ENCODE measurements at places on chromosomes 6 and 20.

DNA sequence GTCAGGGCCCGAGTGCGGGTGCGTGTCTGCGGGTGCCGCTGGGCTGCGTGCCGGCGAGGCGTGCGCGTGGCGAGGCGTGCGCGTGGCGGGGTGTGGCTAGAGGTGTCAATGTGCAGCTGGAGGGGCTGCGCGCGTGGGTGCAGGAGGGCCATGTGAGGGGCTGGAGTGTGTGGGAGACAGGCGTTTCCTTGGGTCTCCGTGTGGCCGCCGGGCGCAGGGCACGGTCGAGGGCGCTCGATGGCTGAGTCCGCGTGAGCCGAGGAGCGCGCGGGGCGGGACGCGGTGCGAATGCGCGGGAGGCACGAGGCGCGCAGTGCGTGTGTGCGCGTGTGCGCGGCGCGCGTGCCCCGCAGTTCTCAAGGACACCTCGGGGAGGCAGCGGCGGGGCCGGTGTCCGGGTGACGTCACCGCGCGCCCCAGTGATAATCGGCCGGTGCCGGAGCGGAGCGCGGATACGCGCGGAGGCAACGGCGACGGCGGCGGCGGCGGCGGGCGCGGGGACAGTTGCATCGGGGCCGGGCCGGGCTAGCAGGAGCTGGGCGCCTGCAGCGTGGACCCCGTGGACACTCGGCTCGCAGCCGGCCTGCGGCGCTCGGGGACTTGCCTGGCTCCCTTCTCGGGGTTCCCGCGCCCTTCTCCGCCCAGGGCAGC, 38.7 kb downstream of the YTHDF1 start:
- DNase-seq = no peak

DNA sequence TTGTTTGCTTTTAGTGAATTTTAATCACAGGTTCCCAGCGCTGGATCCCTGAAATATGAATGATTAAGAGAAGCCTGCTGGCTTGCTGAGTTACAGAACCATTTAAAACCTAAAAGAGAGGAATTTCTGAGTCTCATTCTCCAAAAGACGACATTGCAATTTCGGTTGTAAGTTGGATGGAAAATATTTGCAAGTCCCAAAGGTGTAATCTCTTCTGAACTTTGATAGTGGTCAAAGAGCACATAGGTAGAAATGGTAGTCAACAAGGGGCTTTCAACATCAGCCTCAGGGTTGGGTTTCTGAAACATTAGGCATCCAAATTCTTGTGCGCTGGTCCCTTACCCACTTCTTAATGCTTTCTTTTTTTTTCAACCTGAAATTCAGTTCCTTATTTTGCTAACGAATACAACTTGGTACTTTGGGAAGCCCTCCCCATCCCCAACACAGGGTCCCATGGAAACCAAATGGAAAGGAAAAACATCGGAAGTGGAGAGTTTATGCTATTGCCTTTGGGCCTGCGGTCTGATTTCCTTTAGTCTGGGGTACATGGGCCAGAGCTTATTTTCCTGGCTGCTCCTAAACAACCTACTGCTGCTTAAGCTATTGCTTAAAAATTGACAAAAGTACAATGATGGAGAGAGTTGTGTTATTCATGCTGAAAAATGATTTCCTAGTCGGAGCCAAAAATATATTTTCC, 117.0 kb upstream of the KCNK16 start:
- DNase-seq = no peak

- DNase-seq = no peak
These were observed 40.7 kb upstream of the EXOC2 start for GRCh38 chr6:733431-734219.

- no peak for DNase-seq
These were observed 57.8 kb downstream of the PPP1R3G start for GRCh38 chr6:5142915-5143314.

- no peak for DNase-seq
These were observed 63.8 kb upstream of the TINAG start for GRCh38 chr6:54244430-54244829.

DNA sequence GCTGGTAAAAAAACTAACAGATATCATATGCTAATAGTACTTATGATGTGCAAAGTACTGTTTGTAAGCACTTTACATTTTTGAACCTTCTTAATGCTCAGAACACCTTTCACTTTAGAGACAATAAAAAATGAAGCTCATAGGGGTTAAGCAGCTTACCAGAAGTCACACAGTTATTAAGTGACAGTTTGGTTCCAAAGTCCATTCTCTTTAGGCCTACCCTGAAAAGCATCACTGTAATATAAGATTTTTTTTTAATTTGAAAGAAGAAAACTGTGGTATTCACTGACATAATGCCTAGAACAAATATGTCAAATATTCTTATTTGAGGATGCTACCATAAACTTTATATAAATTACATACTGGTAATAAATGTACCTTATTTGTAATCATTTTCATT, 127.6 kb upstream of the RUNX2 start:
- no peak for DNase-seq

DNA sequence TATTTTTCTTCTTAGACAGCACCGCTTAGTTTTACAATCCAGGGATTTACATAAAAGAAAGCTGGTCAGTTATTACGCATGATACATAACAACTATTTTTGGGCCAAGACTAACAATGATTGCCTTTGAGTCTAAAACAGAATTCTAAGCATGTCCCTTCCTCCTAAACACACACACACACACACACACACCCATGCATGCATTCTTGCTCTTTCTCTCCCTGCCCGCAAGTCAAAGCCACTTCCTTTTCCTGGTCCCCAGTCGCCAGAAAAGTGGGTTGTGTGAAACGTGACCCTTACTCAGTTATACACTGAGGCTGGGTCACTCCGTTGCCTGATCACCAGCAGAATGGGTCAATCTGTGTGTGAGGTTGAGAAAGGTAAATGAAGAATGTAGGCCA, 31.4 kb downstream of the FYN start:
- no peak for DNase-seq

- DNase-seq = no peak
These were observed 24.0 kb upstream of the SGK2 start for GRCh38 chr20:43534791-43535350.

GRCh38 chr6:10434235-10434634, 19.4 kb upstream of the TFAP2A start:
- no peak for DNase-seq

DNA sequence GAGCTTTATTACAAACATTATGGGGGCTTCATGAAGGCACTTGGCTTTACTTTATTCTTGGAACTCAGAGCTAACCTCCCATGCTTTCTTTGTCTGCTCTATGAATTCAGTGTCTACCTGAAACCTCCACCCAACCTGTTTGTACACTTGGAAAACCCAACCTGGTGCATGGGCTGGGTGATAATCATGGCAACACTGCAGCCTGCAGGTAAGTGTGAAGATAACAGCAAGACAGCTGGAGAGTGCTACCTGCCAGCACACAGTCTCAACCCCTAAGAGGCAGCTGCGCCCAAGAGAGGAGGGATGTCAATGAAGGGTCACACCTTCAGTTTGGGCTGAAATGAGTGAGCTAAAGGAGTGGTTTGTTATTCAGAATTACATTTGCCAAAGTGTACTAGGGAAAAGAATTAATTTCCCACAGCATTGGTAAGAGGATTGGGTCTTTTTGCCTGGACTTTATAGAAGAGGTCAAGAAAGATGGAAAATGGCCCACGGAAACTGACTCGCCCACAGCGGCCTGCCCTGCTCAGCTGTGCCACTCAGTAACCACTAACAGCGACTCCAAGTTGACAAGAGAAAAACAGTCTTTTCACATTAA, 24.4 kb downstream of the FOXQ1 start:
- no peak for DNase-seq

- no peak for DNase-seq
These were observed 9.6 kb downstream of the LEMD2 start for GRCh38 chr6:33779290-33779689.

DNA sequence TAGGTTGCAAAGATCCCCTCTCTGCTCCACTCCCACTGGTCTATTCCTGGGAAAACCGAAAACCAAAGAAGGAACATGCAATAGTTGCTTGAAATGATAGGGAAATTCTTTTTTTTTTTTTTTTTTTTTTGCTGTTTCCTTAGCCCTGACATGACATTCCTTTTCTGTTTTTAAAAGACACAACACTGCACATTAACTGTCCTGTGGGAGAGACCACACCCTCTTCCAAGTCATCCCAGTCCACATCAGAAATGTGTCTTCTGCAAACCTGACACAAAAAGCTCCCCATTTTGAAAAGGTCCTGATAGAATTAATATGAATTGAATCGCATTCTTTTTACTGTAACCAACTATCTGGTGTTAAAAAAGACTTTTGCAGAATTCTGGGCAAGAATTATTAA, 43.4 kb upstream of the RIPOR2 start:
- DNase-seq = no peak

DNA sequence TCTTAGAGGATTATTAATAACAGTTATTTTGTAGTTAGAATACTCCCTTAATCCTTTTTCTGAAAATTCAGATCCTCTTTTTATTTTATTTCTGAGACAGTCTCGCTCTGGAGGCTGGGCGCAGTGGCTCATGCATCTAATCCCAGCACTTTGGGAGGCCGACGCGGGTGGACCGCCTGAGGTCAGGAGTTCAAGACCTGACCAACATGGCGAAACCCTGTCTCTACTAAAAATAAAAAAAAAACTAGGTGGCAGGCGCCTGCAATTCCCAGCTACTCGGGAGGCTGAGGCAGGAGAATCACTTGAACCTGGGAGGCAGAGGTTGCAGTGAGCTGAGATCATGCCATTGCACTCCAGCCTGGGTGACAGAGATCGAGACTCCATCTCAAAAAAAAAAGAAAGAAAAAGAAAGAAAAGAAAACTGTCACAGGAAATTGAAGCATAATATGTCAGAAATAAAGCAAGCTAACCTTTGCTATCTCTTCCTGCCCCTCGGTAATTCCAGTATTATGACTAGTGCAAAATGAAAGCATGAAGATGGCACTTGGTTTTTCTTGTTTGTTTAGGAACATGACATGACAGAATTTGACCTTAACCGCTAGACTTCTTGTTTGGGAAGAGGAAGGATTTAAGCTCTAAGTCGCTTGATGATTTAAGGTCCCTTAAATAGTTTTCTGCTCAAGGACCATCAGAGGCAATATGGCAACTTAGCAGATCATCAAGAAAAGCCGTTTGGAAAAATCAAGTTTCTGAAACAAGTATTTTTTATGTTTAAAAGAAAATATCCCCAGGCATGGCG, 1.8 kb upstream of the RBM39 start:
- DNase-seq = no peak

DNA sequence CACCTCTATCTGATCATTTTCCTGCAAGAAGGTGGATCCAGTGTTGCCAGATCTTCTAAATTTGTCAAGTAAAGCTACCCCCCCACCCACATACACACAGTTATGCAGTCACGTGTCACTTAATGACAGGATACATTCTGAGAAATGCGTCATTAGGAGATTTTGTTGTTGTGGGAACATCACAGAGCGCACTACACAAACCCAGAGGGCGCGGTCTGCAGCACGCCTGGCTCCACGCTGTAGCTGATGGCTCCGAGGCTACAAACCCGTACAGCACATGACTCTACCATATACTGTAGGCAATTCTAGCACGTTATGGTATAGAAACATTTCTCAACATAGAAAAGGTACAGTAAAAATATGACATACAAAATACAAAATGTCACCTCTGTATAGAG, 126.9 kb downstream of the SYCP2 start:
- DNase-seq = no peak

DNA sequence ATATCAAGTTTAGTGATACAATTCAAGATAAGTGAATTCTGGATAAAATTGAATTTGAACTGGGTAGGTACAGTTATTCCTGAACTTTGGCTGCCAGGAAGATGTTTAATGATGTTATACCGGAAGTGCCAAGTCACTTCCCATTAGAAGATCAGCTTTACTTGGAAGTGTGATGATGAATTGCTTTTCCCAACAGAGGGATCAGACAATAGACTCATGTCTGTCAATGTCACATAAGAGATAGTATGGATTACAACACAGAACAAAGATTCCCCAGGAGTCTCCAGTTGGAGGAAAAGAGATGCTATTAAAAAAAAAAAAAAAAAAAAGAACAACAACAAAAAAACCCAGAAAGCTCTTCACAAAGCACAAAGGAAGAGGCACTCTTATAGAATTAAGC, 497.9 kb upstream of the EPHA7 start:
- no peak for DNase-seq

DNA sequence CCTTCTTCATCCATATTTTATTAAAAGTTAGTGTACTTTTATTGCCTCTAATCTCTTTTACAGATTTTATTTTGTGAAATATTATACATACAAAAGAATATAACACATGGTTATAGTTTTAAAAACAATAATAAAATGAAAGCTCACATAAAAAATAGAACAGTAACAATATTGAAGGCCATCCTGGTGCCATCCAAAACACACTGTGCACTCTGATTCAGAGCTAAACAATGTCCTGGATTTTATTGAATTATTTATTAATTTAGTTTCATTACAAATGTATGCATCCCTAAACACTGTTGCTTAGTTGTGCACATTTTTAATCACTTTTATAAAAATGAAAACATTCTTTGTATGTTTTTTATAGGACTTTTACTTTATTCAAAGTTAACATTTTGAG, 32.9 kb downstream of the RNF217 start:
- no peak for DNase-seq

DNA sequence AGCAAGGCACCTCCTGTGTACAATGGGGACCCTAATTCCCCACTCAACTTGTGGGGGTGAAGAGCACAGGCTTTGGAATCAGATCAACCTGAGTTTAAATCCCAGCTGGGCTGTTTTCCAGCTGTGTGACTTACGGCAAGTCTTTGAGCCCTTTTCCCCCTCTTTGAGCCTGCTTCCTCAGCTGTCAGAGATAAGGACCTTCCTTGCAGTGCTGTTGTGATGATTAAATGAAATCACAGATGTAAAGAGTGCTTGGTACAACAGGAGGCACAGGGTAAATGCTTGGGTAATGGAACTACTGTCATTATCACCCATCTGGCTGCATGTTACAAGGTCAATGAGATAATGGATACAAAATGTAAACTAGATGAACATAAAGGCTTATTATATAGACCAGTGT, 3.2 kb downstream of the SNX21 start:
- DNase-seq = no peak

GRCh38 chr20:3751305-3751674, 16.3 kb downstream of the ADISSP start:
- no peak for DNase-seq

DNA sequence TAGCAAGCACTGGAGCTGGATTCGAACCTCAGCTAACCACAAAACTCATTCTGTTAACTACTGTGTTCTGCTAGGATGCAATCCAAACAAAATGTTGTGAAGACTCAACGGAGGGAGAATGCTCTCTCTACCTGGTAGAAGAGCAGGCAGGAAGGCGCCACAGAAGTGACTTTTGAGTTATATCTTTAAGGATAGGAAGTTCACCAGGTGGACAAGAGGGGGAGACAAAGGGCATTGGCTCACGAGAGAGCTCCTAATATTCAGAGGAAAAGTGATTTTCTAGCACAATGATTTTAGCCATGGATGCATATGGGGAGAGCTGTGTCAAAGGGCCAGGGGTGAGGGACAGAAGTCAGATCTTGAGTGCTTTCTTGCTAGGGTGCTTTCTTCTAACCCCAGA, 108.4 kb upstream of the MAFB start:
- DNase-seq = no peak

GRCh38 chr20:44549123-44549522, 27.3 kb upstream of the SERINC3 start:
- DNase-seq = no peak

GRCh38 chr6:80940571-80940970, 811.9 kb downstream of the TENT5A start:
- no peak for DNase-seq
